A549 treated with RU486 at 1 μM for 4 hours (cell line): ENCODE measurements at places on chromosomes 2 and 18. TPM values are rescaled to one million over a fixed set of nuclear protein-coding genes. Genes with fewer than 3 reads are reported as not detected.

SP140 gene
- total RNA-seq, result 0.08 to 0.39 TPM in 2 of 5 replicates, not detected in the others

CXCR1 gene
- not detected in 5 replicates for total RNA-seq

CETN1 gene
- total RNA-seq, result not detected in 5 replicates

SERPINB13 gene
- total RNA-seq, result not detected in 5 replicates

RAD51AP2 gene
- not detected in 5 replicates for total RNA-seq

SLC4A5 gene
- 0.17 to 0.68 TPM (median 0.43 TPM) in 5 replicates for total RNA-seq

ACVR1C gene
- total RNA-seq, result 0.01 to 0.06 TPM in 2 of 5 replicates, not detected in the others

NEMP2 gene
- total RNA-seq, result 3.5 to 7.6 TPM (median 7.1 TPM) in 5 replicates

TEX44 gene
- not detected in 5 replicates for total RNA-seq

UGT1A8 gene
- 0.06 to 0.13 TPM in 2 of 5 replicates, not detected in the others for total RNA-seq

HOXD13 gene
- total RNA-seq, result 0.15 to 0.29 TPM (median 0.16 TPM) in 5 replicates

FBLN7 gene
- total RNA-seq, result 0.59 to 0.97 TPM (median 0.78 TPM) in 4 of 5 replicates, not detected in the other

REG1A gene
- total RNA-seq, result not detected in 5 replicates

SCN3A gene
- 0.02 TPM in 2 of 5 replicates, not detected in the others for total RNA-seq

ADAM23 gene
- total RNA-seq, result 8.5 to 11.2 TPM (median 9.6 TPM) in 5 replicates

LRRTM4 gene
- not detected in 5 replicates for total RNA-seq

REG3A gene
- total RNA-seq, result not detected in 5 replicates

POTEE gene
- total RNA-seq, result 0.03 to 0.09 TPM (median 0.05 TPM) in 4 of 5 replicates, not detected in the other

CD8B2 gene
- not detected in 5 replicates for total RNA-seq

FRZB gene
- 0.03 to 0.07 TPM in 2 of 5 replicates, not detected in the others for total RNA-seq

RGPD5 gene
- total RNA-seq, result 4.3 to 9.1 TPM (median 5.6 TPM) in 5 replicates

GULP1 gene
- 29.9 to 47.9 TPM (median 39.7 TPM) in 5 replicates for total RNA-seq

MROH2A gene
- 0.18 to 0.31 TPM (median 0.24 TPM) in 4 of 5 replicates, not detected in the other for total RNA-seq

DSC3 gene
- total RNA-seq, result 1.6 to 2.8 TPM (median 1.9 TPM) in 5 replicates

SERPINB3 gene
- total RNA-seq, result 0.09 to 0.21 TPM (median 0.14 TPM) in 3 of 5 replicates, not detected in the others

RUFY4 gene
- total RNA-seq, result not detected in 5 replicates
